ENCODE measurements at places on chromosomes 6 and 20. TPM values are rescaled to one million over a fixed set of nuclear protein-coding genes. Genes with fewer than 3 reads are reported as not detected.
A peak's percentile ranks its signal among the peaks of the same experiment; 100 is the strongest.

DNA sequence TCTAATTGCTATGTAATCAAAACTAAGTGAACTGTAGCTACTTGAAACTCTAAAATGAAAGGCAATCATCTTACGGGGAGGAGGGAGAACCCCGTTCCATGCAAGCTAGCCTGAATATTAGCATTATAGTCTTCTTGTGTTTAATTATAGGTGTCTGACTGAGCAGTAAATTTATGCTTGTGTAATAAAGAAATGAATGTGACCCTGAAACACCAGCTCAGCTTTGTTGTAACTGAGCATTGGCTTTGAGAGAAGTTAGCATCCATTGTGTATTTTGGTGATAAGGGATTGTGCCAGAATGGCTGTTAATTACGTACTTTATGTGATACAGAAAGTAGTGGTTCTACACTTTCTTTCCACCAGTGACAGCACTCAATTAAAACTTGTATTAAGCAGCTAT is 86.9 kb downstream of the QKI start:
- peaks cover 23% of the 10 kb centered on the region for H3K4me1 ChIP-seq
- DNase-seq: no peak
- H3K27ac ChIP-seq: no peak overlapping the region
- no peaks in the 10 kb centered on the region for H3K27me3 ChIP-seq

DNA sequence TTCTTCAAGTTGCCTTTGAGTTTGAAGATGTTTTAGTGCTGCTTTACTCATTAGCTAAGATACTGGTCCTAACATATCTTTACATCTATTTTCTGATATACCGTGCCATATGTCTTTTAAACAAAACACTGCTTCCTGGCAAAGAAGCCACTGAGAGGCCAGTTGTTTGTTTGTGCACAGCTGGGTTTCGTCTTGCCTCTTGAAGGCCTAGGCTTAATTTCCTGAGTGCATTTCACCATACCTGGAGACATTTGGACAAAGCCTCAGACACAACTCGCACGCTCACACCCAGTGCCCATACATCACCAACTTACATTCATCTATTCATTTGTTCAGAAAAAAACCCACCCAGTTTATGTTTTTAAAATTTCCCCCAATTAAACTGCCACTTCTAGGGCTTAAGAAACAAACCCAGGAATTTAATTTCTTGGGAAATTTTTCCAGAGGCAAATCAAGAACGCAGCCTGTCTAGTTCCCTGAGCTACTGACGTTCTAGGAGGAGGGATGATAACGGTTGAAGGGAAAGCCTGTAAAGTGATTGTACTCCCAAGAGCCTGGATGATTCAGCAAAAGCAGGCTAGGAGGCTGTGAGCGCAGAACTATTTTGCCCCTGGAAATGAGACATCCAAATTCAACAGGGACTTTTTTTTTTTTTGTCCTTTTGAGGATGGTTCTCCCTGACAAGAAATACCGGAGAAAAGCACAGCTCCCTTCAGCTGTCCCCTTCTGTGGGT is 77.7 kb downstream of the OLIG3 start:
- H3K36me3 ChIP-seq: no peaks in the 10 kb centered on the region
- no peak overlapping the region for H3K27ac ChIP-seq
- peaks cover 77% of the 10 kb centered on the region for H3K27me3 ChIP-seq

GRCh38 chr6:15429141-15430110 is 183.6 kb downstream of the JARID2 start:
- H3K4me3 ChIP-seq: no peak overlapping the region
- no peak for DNase-seq
- H3K27me3 ChIP-seq: no peaks in the 10 kb centered on the region
- H3K36me3 ChIP-seq: no peaks in the 10 kb centered on the region
- peaks cover 86% of the 10 kb centered on the region for H3K4me1 ChIP-seq

GRCh38 chr20:31903627-31904386 is 33.4 kb downstream of the TTLL9 start:
- no peaks in the 10 kb centered on the region for H3K27me3 ChIP-seq
- no peaks in the 10 kb centered on the region for H3K36me3 ChIP-seq
- H3K27ac ChIP-seq: no peak overlapping the region
- no peak overlapping the region for H3K4me3 ChIP-seq
- no peak for DNase-seq

TCF15 gene
- total RNA-seq: 0.32 TPM

SLC17A1 gene
- total RNA-seq: not detected

GRCh38 chr6:33746651-33747100 is at the start of gene IP6K3:
IP6K3 (minus strand) TSS chr6:33746905; CDS start chr6:33735476, 11,429 bp downstream.
- peak within 1 kb of the TSS; percentile 27 for H3K27ac ChIP-seq
- DNase-seq: no peak
- peak within 1 kb of the TSS; percentile 48 for H3K4me3 ChIP-seq
- H3K27me3 ChIP-seq: no peaks in the 10 kb centered on the region
- peaks cover 36% of the 10 kb centered on the region for H3K4me1 ChIP-seq
- no peaks in the 10 kb centered on the region for H3K36me3 ChIP-seq

ZSCAN31 gene
- total RNA-seq: 6.7 TPM

All from neural crest cell (in vitro differentiated cells).